ENCODE measurements at places on chromosomes 12 and 14. TPM values are rescaled to one million over a fixed set of nuclear protein-coding genes. Genes with fewer than 3 reads are reported as not detected.

- no peak overlapping the region for H3K4me3 ChIP-seq
- no peak overlapping the region for H3K27ac ChIP-seq
- no peaks in the 10 kb centered on the region for H3K36me3 ChIP-seq
- no peaks in the 10 kb centered on the region for H3K4me1 ChIP-seq
- no peaks in the 10 kb centered on the region for H3K27me3 ChIP-seq
- no peak for DNase-seq
Observed at GRCh38 chr12:16325426-16325825, 22.0 kb upstream of the MGST1 start.

GRCh38 chr12:57250541-57250940 lies 446 bp downstream of the STAC3 start:
- DNase-seq, result no peak
- no peak overlapping the region for H3K27ac ChIP-seq
- peaks cover 6% of the 10 kb centered on the region for H3K4me1 ChIP-seq

DNA sequence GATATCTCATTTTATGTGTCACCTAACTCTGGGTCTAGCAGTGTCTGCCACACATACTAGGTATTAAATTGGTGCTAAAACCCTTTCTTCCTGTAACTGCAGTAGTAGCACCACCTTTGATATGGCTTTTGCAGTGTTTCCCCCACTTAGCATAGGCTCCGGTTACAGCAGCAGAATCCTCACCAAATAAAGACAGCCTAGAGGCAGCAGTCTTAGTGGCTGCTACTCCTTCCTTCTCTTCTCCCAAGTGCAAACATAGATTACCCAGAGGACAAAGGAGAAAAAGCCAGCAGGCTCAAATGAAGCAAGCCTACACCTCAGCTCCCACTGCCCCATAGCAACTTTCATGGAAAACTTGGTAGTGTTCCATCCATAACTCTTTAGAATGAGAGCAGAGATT lies 30.1 kb upstream of the ABCC9 start:
- H3K36me3 ChIP-seq, result no peaks in the 10 kb centered on the region
- no peak overlapping the region for H3K4me3 ChIP-seq
- H3K27me3 ChIP-seq, result peaks cover 2% of the 10 kb centered on the region
- H3K4me1 ChIP-seq, result no peaks in the 10 kb centered on the region

GRCh38 chr12:88935856-88936255 lies 355.6 kb upstream of the KITLG start:
- H3K4me3 ChIP-seq, result no peak overlapping the region
- H3K27ac ChIP-seq, result no peak overlapping the region
- no peaks in the 10 kb centered on the region for H3K4me1 ChIP-seq
- no peaks in the 10 kb centered on the region for H3K27me3 ChIP-seq
- DNase-seq, result no peak

- H3K4me3 ChIP-seq, result no peak overlapping the region
- H3K27me3 ChIP-seq, result peaks cover 8% of the 10 kb centered on the region
- H3K27ac ChIP-seq, result no peak overlapping the region
- H3K36me3 ChIP-seq, result no peaks in the 10 kb centered on the region
Observed at GRCh38 chr12:65106948-65107347, 14.2 kb downstream of the WIF1 start.

GRCh38 chr14:32497248-32497647 lies 168.2 kb downstream of the AKAP6 start:
- H3K27ac ChIP-seq, result no peak overlapping the region
- H3K36me3 ChIP-seq, result no peaks in the 10 kb centered on the region
- H3K4me3 ChIP-seq, result no peak overlapping the region
- DNase-seq, result no peak

DNA sequence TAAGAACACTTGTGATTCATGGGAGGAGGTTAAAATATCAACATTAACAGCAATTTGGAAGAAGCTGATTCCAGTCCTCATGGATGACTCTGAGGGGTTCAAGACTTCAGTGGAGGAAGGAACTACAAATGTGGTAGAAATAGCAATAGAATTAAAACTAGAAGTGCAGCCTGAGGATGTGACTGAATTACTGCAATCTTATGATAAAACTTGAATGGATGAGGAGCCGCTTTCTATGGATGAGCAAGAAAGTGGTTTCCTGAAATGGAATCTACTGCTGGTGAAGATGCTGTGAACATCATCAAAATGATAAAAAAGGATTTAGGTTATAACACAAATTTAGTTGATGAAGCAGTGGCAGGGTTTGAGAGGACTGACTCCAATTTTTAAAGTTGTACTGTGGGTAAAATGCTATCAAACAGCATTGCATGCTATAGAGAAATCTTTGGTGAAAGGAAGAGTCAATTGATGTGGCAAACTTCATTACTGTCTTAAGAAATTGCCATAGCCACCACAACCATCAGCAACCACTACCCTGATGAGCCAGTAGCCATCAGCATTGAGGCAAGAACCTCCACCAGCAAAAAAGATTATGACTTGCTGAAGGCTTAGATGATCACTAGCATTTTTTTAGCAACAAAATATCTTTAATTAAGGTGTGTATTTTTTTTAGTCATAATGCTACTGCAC lies 25.9 kb upstream of the MTERF2 start:
- H3K27ac ChIP-seq, result no peak overlapping the region
- no peaks in the 10 kb centered on the region for H3K4me1 ChIP-seq
- H3K4me3 ChIP-seq, result no peak overlapping the region
- H3K27me3 ChIP-seq, result no peaks in the 10 kb centered on the region
- no peak for DNase-seq
- H3K36me3 ChIP-seq, result peaks cover 17% of the 10 kb centered on the region

DNA sequence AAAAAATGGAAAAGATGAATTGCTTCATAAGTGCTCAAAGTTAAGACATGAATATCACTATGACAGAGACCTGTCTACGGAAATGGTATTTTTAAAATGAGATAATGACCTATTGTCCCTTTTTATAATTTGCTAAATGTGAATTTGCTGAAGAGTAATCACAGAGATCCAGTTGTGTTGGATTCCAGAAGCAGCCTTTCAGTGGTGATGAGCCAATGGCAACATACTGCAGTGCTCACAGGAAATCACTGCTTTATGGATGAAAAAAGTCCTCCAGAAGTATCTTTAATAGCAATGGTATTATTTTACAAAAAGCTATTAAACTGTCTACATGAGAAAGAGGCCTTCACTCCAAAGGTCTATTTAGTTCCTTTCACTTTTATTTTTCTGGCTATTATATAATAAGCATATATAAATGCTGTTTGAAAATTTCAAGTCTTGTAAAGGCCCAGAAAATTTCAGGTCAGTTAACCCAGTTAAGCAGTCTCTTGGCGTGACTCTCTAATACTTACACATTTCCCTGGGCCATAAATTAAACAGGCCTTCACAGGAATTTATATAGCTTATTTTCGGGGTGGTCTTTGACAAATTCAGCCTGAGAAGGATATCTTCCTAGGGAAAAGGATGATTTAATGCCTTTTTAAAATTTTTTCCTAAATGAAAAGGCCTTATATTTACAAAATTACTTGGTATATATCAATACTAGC lies 55.4 kb downstream of the KCNJ8 start:
- H3K27me3 ChIP-seq, result peaks cover 6% of the 10 kb centered on the region
- no peak overlapping the region for H3K27ac ChIP-seq
- no peak overlapping the region for H3K4me3 ChIP-seq
- H3K36me3 ChIP-seq, result no peaks in the 10 kb centered on the region
- no peak for DNase-seq
- peaks cover 2% of the 10 kb centered on the region for H3K4me1 ChIP-seq

GRCh38 chr12:45469902-45470301 lies 254.0 kb downstream of the ANO6 start:
- H3K4me1 ChIP-seq, result peaks cover 17% of the 10 kb centered on the region
- no peaks in the 10 kb centered on the region for H3K27me3 ChIP-seq
- H3K27ac ChIP-seq, result no peak overlapping the region
- H3K4me3 ChIP-seq, result no peak overlapping the region

DNA sequence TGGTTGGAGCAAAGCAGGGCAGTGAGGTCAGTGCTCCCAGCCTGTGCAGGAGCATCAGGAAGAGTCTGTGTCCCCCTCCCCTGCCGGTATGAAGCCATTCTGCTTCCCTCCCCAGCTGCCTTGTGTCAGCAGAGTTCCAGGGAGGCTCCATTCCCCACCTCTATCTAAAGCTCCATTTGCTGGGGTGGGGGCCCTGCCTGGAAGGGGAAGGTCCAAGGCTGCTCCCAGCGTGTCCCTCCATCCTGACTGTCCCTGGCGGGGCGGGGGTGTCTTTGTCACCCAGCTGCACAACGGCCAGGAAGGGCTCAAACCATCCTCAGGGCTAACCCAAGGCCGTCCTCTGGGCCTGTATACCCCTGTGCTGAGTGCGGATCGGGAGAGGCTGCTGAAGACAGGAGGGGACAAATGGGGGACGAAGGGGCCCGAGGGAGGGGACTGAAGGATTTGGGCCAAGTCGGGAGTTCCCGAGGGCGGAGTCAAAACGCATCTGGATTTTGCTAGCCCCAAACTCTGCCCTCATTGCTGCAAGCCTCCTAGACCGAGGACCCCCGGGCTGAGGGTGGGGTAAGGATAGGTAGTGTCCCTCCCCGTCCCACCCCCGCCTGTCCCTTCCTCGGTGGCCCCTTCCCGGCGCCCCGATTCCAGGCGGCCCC lies 748 bp upstream of the ACVRL1 start:
- no peaks in the 10 kb centered on the region for H3K4me1 ChIP-seq
- no peaks in the 10 kb centered on the region for H3K36me3 ChIP-seq
- H3K27ac ChIP-seq, result no peak overlapping the region
- peaks cover 22% of the 10 kb centered on the region for H3K27me3 ChIP-seq
- no peak overlapping the region for H3K4me3 ChIP-seq

DNA sequence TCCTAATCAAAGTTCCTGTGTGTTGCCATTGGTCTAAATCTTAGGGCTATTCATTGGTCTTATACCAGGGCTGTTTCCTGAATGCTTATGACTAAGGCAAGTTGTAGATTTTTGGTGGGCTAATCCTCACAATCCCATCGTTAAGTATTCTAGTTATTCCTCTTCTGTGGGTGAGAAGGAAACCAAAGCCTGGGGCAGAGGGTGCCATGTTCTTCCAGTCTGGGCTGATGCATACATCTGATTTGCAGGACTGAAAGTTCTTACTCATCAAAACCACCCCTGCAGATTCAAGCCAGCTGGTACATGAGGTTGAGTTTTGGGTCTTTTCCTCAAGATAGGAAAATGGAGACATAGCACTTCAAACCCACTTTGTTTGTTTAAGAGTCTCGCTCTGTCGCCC lies 25.7 kb downstream of the PPP1CC start:
- H3K4me3 ChIP-seq, result no peak overlapping the region
- peak overlapping the region; percentile 24 for H3K27ac ChIP-seq
- H3K4me1 ChIP-seq, result peaks cover 22% of the 10 kb centered on the region
- no peak for DNase-seq

DNA sequence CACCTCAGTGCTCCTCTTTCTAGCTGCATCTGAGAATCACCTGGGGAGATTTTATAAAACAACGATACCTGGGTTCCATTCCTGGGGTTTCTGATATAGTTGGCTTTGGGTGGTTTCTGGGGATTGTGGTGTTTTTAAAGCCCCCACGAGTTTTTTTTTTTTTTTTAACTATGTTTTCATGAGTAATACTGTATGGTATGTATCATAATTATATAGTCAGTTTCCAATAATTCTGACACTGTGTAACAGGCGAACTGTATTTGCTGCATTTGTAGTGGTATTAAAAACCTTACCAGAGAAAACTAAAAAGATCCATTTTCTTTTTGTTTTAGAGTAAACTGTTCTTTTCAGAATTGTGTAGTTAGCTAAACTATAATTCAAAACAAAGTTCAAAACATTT lies 84.9 kb downstream of the SRGAP1 start:
- H3K27ac ChIP-seq, result no peak overlapping the region
- H3K36me3 ChIP-seq, result no peaks in the 10 kb centered on the region
- H3K4me1 ChIP-seq, result no peaks in the 10 kb centered on the region
- H3K27me3 ChIP-seq, result peaks cover 10% of the 10 kb centered on the region
- DNase-seq, result no peak

GRCh38 chr12:104520242-104520900 lies 63.6 kb downstream of the CHST11 start:
- H3K27me3 ChIP-seq, result no peaks in the 10 kb centered on the region
- no peak for DNase-seq
- H3K27ac ChIP-seq, result no peak overlapping the region
- H3K4me1 ChIP-seq, result peaks cover 65% of the 10 kb centered on the region

The MGP gene
- not detected for total RNA-seq

The ADSS1 gene
- 3.0 TPM for total RNA-seq

The PAPLN gene
- total RNA-seq, result 0.47 TPM

The JAG2 gene
- total RNA-seq, result 3.6 TPM

The OR6C76 gene
- not detected for total RNA-seq

The TROAP gene
- 52.6 TPM for total RNA-seq

All from activated CD8-positive, alpha-beta T cell treated with anti-CD3 and anti-CD28 coated beads for 36 hours (primary cell).